ENCODE measurements at places on chromosomes 11 and 22.

GRCh38 chr22:35891442-35891841, 137.2 kb downstream of the RBFOX2 start:
- no peak for DNase-seq

DNA sequence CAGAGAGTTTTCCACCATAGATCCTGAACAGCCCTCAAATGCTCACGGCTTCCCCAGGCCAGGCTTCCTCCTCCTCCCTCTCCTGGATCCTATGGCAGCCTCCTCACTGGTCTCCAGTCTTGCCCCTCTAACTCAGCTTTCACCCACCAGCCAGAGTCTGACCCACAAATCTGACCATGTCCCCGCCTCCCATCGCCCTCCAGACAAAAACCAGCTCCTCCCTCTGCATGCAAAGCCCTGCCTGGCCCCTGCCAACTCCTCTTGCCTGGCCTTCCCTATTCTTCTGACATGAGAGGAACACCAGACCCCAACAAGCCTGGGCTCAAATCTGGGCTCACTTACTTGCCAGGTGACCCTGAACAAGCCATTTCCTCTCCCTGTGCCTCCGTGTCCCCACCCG, 32.4 kb upstream of the PDE2A start:
- DNase-seq: no peak

- no peak for DNase-seq
These were observed 972.1 kb downstream of the JRKL start for GRCh38 chr11:97361812-97362378.

- no peak for DNase-seq
These were observed at the start of gene OR2AG1 for GRCh38 chr11:6782720-6783119. TSS of gene OR2AG1 (plus strand) at chr11:6783020. CDS start at chr11:6785038, 2,018 bp downstream.

- DNase-seq: no peak
These were observed 180.2 kb upstream of the SOX6 start for GRCh38 chr11:16536513-16536912.

- DNase-seq: no peak
These were observed 21.3 kb upstream of the SLC5A1 start for GRCh38 chr22:32021716-32022115.

- DNase-seq: no peak
These were observed 221.9 kb upstream of the PDGFD start for GRCh38 chr11:104385884-104386283.

- no peak for DNase-seq
These were observed 18.2 kb upstream of the TXNRD2 start for GRCh38 chr22:19959587-19960490.

- no peak for DNase-seq
These were observed 7.6 kb downstream of the C11orf58 start for GRCh38 chr11:16745950-16746605.

DNA sequence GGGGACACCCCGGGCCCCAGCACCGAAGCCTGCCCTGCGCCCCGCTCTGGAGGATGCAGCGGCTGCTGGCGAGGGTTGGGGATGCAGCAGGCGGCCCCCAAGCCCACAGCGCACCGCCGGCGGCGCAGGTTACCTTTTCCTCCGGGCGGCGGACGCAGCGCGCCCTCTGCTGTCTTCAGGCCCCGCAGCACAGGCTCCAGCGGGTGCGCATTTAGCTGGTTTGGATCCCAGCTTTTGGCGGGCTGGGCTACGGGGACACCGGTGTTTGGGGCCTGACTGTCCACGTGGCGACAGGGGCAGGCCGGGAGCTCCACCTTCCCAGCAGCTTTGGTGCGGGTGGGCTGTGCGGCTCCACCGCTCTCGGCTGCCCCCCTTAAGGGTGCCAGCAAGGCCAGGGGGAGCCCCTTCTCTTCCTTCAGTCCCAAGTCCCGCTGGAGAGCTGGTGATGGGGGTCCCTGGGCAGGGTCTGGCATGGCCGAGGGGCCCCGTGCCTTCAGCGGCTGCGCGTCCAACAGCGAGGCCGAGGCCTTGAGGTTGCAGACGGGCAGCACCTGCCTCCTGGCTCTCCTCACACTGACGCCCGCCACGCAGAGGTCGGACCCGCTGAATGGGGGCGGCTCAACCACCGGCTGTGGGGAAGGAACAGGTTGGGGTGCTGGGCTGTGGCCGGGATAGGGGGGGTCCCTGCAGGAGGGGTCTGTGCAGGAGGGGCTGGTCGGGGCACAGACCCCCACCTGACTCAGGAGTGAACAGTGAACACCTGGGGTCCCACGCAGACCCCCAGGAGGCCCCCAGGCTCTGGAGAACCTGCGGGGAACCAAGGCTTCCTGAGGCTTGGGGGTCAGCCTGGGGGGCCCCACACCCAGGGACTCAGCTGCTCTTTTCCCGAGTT, 18.0 kb upstream of the IL17REL start:
- peak; percentile 56 for DNase-seq

DNA sequence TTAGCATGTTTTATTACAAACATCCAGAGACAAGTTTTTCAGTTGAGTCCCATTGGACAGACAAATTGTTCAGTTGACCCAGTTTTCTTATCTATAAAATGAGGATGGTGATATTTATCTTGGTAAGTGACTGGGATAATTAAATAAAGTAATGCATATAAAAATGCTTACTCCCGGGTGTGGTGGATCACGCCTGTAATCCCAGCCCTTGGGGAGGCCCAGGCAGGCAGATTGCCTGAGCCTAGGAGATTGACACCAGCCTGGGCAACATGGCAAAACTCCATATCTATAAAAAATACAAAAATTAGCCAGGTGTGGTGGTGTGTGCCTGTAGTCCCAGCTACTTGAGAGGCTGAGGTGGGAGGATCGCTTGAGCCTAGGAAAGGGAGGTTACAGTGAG, 15.6 kb upstream of the ACER3 start:
- DNase-seq: no peak

DNA sequence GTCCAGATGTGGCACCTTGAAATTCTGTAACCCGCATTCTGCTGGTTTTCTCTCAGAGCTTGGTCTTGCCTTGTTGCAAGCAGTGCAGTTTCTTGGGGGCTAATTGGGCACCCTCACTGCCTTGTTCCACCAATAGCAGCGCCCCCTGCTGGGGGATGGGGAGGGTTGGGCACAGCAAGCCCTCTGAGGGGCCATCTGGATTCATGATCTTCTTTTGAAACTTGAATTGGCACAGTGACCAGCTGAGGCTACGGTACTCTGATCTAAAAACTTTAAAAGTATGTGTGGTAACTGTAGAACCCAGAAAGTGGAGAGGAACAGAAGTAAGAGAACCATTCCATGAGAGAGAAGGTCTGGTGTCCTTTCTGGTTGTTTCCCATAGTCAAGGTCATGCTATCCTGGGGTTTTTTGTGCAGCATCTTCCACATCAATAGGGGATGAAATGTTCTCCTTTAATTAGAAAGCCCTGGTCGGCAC, 64.2 kb downstream of the MED15 start:
- peak; percentile 63 for DNase-seq

DNA sequence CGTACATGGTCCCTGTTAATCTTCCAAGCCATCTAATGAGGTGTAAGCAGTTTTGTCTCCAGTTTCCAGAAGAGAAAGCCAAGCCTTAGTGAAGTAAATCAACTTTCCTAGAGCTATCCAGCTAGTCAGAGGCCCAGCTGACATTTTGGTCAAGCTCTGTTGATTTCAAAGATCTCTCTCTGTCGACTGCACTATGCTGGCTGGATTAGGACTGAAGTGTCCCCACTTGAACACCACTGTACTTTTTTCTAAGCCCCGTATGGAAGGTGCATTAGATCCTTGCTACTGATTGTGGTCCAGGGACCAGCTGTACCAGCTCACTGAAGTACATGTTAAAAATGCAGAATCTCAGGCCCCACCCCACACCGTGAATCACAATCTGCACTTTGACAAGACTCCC, 176.5 kb upstream of the NAV2 start:
- no peak for DNase-seq

- no peak for DNase-seq
These were observed 12.3 kb downstream of the MYO7A start for GRCh38 chr11:77140231-77140851.

DNA sequence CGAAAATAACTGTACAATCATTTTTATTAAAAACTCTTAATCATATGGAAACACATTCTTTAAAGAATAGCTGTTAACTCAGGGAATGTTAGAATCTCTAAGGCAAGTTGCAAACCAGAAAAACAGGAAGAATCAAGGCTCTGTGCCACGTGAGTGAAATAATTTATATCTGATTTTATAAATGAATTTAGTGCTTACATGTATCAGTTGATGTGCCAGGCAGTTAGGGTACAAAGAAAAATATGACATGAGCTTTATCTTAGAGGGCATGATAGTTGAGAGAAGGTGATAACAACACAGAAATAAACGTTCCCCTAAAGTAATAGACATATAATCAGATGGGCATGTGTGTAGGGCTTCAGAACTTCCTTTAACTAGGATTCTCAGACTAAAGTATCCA, 734.5 kb upstream of the CCDC179 start:
- DNase-seq: no peak

- DNase-seq: no peak
These were observed 68.2 kb upstream of the TIMP3 start for GRCh38 chr22:32733196-32733768.

- no peak for DNase-seq
These were observed 3.6 kb downstream of the SMIM38 start for GRCh38 chr11:69159150-69159852.

DNA sequence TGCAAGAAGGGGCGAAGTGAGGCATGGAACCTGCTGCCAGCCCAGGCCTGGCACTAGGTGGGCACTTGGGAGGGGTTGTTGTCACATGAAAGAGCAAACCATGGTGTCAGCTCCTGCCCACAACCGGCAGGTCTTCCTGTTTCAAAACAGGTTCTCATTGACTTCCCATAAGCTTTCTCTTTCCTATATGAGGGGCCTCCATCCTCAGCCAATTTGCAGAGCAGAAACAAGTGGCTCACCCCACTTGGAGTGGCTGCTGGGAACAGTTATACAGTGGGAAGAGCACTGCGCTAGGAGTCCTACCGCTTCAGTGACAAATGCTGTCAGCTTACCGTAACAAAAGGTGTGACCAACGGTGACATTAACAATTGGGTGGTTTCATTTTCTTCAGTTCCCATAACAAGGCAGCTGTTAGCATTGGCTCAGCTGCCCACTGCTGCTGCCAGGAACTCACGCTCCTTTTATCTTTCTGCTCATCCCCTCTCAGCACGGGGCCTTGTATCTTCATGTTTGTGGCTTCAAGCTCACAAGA, 10.2 kb upstream of the SSTR3 start:
- DNase-seq: no peak

- no peak for DNase-seq
These were observed 27.5 kb upstream of the OR9I1 start for GRCh38 chr11:58152781-58153180.

- peak; percentile 76 for DNase-seq
These were observed 6.5 kb upstream of the APOBEC3H start for GRCh38 chr22:39090426-39091064.

- no peak for DNase-seq
These were observed 49.7 kb downstream of the RTL6 start for GRCh38 chr22:44448271-44448830.

- no peak for DNase-seq
These were observed 80.7 kb downstream of the NAV2 start for GRCh38 chr11:19793326-19793725.

- no peak for DNase-seq
These were observed 39.5 kb upstream of the CLNS1A start for GRCh38 chr11:77677138-77677537.
